ENCODE measurements at places on chromosomes 5 and 9.

GRCh38 chr5:173534031-173534430 lies 82.4 kb downstream of the BOD1 start:
- DNase-seq = no peak

GRCh38 chr9:134046894-134047681 lies 20.7 kb downstream of the BRD3 start:
- DNase-seq = no peak

- no peak for DNase-seq
These were observed 363.2 kb upstream of the SMC2 start for GRCh38 chr9:103730866-103731265.

- no peak for DNase-seq
These were observed 294.7 kb upstream of the TNC start for GRCh38 chr9:115412656-115413055.

GRCh38 chr5:94524841-94525697 lies 93.3 kb downstream of the KIAA0825 start:
- DNase-seq = no peak

- no peak for DNase-seq
These were observed 213.5 kb downstream of the GLIS3 start for GRCh38 chr9:4086119-4087090.

- DNase-seq = no peak
These were observed 1243.0 kb upstream of the CDH9 start for GRCh38 chr5:28281351-28281750.

DNA sequence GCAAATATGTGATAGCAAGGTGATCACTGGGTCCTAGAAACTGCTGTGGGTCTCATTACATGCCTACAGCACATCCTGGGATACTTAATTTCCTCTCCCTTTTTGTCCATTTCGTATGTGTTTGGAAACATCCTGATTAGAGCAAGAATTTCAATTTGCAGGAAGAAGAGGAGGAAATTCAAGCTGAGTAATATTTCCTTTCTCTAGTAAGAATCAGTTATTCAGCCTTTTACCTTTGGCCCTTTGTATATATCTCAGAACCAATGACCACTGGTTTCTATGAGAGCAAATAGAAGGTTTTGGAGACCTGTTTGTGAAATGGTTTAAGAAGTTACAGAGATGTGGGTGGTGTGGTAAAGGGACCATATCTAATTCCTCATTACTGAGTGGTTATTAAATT lies 171.6 kb downstream of the RMI1 start:
- no peak for DNase-seq

Data from stimulated activated naive B cell treated with anti-CD40 and anti-IgM and Interleukin-4, amounts not matched to agents 10 μg/mL and 1 μg/mL and 100 μg/mL, for 72 hours (primary cell).